ENCODE measurements at places on chromosomes 2 and 18.

- DNase-seq = no peak
Measured at GRCh38 chr2:68632021-68632420, 11.4 kb upstream of the PROKR1 start.

GRCh38 chr2:162506706-162507105 lies 162.8 kb downstream of the GCA start:
- no peak for DNase-seq

- DNase-seq = no peak
Measured at GRCh38 chr2:19635951-19636510, 265.8 kb downstream of the TTC32 start.

- DNase-seq = no peak
Measured at GRCh38 chr2:5590886-5591285, 101.3 kb upstream of the SOX11 start.

DNA sequence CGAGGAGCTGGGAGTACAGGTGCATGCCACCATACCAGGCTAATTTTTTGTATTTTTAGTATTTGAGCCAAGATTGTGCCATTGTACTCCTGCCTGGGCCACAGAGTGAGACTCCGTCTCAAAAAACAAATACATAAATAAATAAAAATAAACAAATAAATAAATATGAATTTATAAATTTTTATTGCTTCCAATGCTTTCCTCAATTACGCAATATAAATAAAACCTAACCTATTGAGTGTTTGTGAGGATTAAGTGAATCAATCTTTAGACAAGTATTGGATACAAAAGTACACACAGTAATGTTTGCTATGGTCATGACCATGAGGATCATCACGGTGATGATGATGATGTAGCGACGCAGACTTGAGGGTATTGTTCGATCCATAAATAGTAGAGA lies 257.4 kb downstream of the ASXL3 start:
- DNase-seq = no peak

GRCh38 chr2:233407771-233408181 lies 53.5 kb downstream of the DGKD start:
- DNase-seq = no peak

- DNase-seq = no peak
Measured at GRCh38 chr2:100820523-100821254, 750 bp downstream of the NPAS2 start.

DNA sequence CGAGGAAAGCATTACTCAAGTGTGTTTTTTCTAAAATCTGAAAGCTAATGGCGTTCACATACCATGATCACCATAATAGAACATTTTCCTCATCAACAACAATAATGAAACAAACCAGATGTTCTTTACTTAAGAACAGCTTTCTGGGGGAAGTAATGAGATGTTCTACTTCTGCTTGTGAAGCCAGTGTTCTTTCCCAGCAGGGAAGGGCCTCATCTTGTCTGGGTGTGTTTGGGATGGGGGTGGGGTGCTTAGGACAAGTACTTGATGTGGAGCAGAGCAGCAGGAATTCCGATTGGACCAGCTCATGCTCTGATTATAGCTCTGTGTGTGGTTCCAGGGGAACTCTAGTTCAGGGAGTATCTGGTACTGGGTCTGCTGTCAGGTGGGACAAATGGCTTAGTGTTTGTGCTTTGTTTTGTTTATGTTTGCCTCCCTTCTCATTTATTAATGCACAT lies 163.0 kb upstream of the NOSTRIN start:
- DNase-seq = no peak

GRCh38 chr2:11033114-11033513 lies 121.4 kb downstream of the KCNF1 start:
- DNase-seq = no peak

- no peak for DNase-seq
Measured at GRCh38 chr2:187210726-187211125, 237.3 kb downstream of the CALCRL start.

GRCh38 chr2:24877646-24878045 lies 42.4 kb downstream of the ADCY3 start:
- DNase-seq = no peak

GRCh38 chr2:234388591-234388990 lies 108.3 kb downstream of the ARL4C start:
- no peak for DNase-seq

DNA sequence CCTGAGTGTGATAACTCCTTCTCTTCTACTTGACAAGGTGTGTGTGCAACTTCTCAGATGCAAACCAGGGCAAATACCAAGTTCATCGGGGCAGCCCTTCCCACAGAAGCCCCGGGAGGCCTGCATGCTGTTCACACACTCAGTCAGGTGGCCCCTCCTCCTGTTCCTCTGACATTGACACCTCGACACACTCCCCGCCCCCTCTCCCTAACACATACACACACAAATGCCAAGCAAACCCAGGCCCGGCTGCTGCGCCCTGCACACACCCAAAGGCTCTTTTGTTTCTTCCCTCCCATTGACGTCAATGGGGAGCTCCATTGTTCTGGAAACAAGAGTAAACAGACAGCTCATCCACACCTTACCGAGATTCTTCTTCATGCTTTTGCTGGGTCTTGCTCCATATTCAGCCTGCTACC lies 1.7 kb upstream of the PER2 start:
- no peak for DNase-seq

GRCh38 chr2:22788749-22789327 lies 596.1 kb upstream of the KLHL29 start:
- DNase-seq = no peak

DNA sequence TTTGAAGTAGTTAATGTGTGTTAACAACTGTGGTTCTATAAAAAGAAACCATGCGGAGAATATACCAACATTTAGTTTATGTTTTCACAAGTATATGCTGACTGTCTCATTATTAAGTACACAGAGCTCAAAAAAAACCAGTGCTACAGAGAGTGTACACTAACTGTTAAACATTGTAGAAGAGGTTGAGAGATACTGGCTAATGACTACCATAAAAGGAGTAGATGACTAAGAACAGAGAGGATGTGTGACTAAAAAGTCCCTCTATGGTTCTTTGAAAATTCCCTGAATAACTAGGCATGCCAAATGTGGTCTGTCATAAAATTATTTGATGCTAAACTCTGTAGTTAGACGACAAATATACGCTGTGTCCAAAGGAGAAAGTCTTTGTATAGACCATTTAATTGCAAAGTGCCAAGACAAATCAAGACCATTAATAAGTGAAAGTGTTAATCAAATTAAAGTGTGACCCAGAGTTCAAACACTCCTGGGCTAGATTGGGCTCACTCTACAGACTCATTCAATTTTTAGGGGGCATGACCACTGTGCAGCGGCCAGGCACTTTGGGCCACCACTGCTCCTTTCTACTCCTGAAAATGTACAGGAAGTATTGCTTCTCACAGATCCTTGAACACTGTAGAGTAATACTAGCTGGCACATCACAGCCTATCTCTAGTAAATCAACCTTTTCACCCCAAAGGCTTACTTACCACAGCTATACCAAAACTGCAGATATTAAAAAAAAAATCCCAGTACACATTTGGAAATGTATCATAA lies 45.1 kb upstream of the SERTAD2 start:
- peak; percentile 37 for DNase-seq

GRCh38 chr18:24488824-24489493 lies 28.5 kb downstream of the HRH4 start:
- peak; percentile 9 for DNase-seq

- DNase-seq = no peak
Measured at GRCh38 chr2:31234683-31235503, 941 bp downstream of the EHD3 start.

GRCh38 chr2:459931-460330 lies 172.0 kb upstream of the ALKAL2 start:
- no peak for DNase-seq

DNA sequence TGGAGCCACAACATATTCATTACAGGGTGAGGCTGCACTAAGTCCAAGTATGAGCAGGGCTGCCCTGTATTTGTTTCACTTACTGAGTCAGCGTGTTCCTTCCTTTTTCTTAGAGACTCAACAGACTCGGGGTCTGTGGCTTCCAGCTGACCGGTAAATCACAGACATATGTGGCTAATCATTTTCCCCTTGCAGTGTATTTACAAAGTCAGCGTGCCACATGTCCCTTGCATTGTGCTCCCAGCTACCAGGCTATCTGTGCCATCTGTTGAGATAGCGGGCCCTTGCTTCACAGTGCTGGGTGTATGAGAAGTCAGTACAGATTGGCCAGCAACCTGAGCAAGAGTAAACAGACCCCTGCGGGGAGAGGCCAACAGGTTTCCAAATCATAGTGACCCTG lies 254.3 kb downstream of the LRRTM1 start:
- no peak for DNase-seq

DNA sequence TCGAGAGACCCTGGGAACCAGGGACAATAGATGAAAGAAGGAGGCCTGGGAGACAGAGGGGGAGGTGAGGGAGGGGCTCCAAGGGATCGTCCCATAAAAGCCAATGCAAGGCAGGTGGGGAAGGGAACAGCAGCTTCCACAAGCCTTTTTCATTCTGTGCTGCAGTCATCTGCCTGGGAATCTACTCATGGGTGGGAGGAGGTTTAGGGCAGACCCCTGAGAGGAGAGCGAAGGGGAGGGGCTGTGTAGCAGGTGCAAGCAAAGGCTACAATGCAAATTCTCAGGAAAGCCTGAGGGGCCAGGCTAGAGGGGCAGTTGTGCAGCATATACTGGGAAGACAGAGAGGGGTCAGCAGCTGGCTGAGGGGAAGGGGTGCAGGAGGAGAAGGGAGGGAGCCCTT lies 135.4 kb downstream of the SETBP1 start:
- no peak for DNase-seq

DNA sequence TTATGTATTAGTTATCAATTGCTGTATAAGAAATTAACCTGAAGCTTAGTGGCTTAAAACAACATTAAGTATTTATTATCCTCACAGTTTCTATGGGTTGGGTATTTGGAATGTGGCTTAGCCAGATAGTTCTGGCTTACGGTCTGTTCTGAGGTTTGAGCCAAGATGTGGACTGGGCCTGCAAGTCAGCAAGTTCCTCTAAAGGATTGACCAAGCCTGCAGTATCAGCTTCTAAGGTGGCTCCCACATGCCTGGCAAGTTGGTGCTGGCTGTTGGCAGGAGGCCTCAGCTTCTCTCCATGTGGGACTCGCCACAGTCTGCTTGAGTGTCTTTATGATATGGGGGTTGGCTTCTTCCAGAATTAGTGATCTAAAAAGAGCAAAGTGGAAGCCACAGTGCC lies 45.0 kb upstream of the TCF4 start:
- DNase-seq = no peak

DNA sequence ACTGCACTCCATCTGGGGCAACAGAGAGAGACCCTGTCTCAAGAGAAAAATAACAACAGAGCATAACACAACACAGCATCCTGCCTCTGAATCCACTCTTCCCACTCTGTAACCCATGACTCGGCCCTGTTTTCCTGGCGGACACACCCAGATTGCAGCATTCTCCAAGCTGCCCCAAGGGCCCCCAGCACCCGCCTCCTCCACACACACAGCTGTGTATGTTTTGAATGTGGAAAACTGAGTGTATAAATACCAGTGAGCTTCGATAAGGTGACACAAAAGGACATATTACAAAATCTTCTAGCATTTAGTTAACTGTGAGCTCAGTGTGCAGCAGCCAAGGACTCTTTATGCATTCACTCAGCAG lies 13.0 kb downstream of the IMPA2 start:
- DNase-seq = peak; percentile 50

DNA sequence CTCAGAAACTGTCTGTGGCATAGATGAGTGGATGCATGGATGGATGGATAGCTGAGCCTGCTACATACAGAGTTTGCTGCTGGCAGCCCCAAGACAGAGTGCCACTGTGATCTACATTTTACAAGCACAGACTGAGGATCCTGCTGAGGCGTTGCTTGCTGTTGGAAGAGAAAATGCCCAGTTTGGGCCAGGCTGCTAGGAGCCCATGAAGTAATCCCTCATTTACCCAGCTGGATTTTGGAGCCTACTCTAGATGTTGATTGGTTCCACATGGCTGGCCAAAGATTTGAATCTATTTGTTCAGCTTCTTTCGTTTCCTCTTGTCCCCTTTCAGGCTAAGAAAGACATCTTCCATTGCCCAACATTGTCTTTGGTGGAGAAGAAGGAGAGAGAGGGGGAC lies 261.3 kb downstream of the CLIP4 start:
- no peak for DNase-seq

DNA sequence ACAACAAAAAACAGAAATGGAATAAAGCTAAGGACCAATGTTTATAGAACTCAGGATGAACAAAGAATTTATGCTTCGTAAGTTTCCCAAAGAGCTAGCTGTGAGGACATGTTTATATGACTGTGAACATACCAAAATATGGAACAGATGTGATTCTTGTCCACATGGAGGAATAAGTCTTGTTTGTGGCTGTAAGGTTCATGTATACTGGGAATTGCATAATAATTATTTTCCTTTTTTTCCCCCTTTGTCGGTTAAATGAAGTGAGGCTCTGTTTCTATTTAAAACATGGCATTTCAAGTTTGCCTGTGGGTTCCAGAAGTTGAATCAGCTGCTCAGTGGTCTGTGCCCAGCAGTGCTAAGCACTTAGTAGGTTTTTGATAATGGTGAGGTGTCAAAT lies 108.1 kb downstream of the FHOD3 start:
- DNase-seq = no peak

DNA sequence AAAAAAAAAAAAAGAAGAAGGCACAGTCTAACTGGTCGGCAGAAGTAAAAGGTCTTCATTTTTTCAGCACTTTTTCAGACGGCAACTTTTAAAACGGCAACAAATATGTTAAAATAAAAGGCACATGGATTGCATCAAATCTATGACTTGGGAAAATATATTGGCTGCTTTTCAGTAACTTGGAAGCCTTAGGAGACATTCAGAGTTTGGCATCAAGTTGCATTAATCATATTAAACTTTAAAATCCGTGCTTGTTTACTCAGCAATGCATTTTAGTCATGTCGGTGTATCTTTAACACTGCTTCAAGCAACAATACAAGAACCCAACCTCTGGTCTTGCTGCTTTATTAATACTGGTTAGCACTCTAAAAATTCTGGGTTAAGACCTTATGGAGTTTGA lies 111.1 kb downstream of the MEP1B start:
- no peak for DNase-seq

GRCh38 chr2:207110310-207110709 lies 55.4 kb downstream of the KLF7 start:
- no peak for DNase-seq

DNA sequence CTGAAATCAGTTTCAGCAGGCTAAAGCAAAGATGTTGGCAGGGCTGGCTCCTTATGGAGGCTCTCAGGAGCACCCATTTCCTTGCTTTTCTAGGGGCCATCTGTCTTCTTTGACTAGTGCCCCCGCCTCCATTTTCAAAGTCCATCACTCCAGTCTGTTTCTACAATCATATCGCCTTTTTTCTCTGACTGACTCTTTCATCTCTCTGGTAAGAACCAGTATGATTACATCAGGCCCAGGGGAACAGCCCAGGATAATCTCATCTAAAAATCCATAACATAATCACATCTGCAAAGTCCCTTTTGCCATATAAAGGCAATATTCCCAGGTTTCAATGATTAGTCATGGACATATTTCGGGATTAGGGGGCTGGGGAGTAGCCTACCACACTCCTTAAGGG lies 57.0 kb downstream of the CUL3 start:
- no peak for DNase-seq

GRCh38 chr18:78727057-78727739 lies 252.4 kb upstream of the SALL3 start:
- DNase-seq = no peak

GRCh38 chr18:79345981-79346380 lies 49.7 kb upstream of the NFATC1 start:
- no peak for DNase-seq

All from H54 (cell line).